ENCODE measurements at places on chromosomes 2 and 18.

DNA sequence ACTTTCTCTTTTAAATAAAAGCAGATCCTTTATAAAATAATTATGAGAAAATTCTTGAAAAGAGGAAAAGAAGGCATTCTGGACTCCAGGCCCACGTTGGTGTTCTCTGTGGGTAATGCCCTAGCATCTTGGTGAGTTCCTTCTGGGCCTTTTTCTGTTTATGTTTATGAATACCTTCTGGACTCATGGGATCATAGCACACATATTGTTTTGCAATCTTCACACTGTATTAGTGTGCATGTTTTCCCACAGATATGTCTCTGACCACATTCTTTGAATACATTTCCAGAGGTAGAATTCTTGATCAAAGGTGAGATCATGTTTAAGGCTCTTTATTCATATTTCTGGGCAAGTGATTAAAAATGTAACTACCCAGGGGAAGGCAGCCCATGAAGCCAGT is 15.9 kb downstream of the GLI2 start:
- no peak for DNase-seq

- DNase-seq: no peak
Measured at GRCh38 chr18:69399253-69399652, 1.4 kb upstream of the DOK6 start.

DNA sequence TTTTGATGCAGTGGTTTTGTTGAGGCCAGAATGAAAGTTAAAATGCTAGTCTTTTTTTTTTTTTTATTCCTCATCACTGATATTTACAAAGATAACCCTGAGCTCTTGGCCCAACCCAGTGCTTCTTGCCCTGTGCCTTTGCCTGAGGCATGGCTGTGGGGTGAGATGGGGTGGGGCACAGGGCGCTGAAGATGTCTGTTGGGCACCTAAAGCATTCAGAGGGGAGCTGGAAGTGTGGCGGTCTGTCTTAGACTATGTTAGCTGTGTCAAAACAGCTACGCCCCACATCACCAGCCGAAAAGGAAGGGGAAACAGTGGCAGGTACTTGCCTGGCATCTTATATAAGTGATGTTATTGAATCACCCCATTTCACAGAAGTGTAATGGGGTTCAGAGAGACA is 20.7 kb downstream of the TOGARAM2 start:
- no peak for DNase-seq

DNA sequence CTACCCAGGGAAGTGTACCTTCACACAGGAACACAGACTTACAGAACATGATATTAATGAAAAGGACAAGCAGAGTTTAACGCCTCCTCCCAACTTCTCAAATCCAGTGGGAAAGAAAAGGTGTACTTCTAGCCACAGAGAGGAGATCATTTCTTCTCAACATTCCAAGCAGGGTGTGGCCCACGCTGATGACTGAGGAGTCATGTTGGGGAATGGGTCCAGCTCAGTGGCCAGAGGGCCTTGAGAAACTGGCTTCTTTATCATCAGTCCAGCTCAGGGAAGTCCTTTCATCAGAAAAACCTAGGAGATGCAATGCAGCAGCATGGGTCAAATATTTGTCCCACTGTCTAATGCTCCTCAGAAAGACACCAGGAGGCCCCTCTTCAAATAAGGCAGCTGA is 63.0 kb downstream of the RBM43 start:
- DNase-seq: no peak

DNA sequence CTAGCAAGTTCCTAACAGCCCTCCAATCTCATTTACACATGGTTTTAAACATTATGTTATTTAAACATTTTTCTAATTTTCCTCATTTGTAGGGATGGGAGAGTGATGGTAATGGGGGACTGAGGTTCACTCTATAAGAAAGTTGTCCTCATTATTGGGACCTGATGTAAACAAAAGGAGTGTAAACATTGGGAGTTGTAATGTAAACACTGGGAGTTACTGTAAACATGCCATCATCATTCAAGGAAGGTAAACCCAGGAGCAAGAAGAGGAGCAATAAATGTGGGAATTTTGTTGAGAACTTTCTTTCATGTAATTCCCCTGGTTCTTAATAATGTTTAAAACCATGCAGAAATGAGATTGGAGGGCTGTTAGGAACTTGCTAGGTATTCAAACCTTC is 17.8 kb downstream of the RFTN2 start:
- no peak for DNase-seq

- no peak for DNase-seq
Measured at GRCh38 chr2:1887106-1887505, 142.8 kb upstream of the PXDN start.

- DNase-seq: no peak
Measured at GRCh38 chr2:119862127-119862889, 102.6 kb downstream of the PTPN4 start.

- no peak for DNase-seq
Measured at GRCh38 chr2:231987124-231987727, 25.7 kb downstream of the DIS3L2 start.

GRCh38 chr2:120204022-120204405 is 19.2 kb downstream of the TMEM185B start:
- DNase-seq: no peak

DNA sequence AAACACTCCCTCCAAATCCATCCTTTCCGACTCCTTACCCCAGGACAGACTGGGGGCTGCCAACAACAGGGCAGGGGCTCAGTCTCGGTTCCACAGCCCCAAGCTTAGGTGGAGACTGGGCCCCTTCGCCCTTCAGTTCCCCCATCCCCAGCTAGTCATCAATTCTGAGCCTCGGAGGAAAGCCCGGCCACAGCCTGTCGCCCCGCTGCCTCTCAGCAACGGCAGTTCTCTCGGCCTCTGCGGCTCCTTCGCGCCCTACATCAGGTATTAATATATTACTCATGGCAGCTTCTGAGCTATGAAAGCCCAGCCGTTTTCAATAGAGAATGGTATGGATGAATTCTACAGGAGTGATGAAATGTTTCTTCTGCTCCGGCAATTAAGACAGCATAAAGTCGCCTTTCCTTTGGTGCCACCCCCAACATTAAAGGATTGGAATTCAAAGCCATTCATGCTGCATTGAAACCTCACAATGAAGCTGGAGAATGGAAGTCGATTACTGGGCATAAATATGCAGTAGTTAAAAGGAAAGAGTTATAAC is 2.8 kb downstream of the HDAC4 start:
- DNase-seq: no peak

DNA sequence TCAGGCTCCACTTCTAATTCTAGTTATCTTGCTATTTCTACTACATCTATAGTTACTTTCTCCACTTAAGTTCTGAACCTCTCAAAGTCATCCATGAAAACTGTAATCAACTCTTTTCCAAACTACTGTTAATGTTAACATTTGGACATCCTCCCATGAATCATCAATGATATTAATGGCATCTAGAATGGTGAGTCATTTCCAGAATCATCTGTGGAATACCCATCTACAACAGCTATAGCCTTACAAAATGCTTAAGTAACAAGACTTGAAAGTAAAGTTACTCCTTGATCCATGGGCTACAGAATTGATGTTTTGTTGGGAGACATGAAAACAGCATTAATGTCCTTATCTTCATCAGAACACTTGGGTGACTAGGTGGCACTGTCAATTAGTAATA is 35.4 kb downstream of the BARD1 start:
- DNase-seq: no peak

- DNase-seq: peak; percentile 46
Measured at GRCh38 chr18:63157293-63158011, 162.1 kb downstream of the BCL2 start.

DNA sequence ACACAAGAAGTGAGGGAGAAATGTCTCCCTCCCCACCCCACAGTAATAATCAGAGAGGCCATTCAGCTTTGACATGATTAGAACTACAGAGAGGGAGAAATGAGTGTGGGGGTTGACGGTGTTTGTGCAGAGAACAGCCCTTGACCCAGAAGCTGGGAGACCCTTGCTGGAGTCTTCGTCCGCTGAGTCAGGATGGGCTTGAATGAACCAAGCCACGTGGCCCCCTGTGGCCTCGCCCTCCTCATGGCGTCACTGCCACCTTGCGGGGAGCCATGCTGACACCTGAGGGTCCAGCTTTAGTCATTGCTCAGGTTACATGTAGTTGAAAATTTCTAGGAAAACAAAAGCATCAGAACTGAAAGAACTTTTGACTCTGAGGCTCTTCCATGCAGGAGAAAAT is 101.2 kb downstream of the DGKD start:
- no peak for DNase-seq

All from activated CD4-positive, CD25-positive, alpha-beta regulatory T cell treated with anti-CD3 and anti-CD28 coated beads, Interleukin-2, amount 50 U/mL, for 72 hours (primary cell).